ENCODE measurements at places on chromosomes 4 and X.

- DNase-seq = no peak
Observed at GRCh38 chr4:45353161-45353560, 626.8 kb upstream of the GNPDA2 start.

DNA sequence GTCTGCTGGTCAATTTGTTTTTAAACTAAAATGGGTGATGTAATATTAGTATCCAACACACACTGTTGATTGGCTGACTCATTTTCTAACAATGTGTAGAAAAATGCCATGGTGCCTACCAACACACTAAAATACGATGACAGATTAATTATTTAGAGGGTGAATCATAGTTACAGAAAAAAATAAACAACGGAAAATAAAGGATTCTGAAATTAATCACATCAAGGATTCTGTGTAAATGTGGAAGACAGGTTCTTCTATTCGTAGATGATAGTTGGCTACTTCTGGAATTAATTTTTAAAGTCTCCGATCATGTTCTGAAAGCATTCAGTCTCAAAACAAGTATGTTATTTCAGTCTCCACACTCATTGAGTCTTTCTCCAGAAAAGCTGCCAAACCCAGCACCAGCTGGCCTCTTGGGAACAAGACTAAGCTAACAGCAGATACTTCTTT is 8.2 kb upstream of the IQCM start:
- no peak for DNase-seq

DNA sequence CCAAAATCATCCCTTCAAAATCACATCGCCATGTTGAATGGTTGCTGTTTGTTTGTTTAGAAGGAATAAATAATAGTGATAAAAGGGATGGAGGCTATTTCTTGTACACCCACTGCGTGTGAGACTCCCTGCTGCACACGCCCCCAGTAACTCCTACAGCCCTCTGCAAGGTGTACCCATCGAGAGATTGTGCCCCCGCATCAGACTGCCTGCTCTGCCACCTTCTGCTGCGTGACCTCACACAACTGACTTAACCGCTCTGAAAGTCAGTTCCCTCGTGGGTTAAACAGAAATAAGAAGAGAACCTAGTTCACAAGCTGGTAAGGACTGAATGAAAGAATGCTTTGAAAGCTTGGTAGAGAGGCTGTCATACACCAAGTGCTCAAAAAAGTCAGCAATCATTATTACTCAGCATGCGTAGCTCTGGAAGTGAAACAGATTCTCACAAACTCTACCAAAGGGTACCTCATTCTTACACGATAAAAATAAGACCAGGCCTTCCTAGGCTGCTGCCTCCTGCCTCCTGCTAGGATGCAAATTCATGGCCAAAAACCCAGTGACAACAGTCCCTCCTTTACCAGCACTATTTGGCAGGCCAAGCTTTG is 147.1 kb downstream of the CPEB2 start:
- no peak for DNase-seq

- no peak for DNase-seq
Observed at GRCh38 chrX:138691186-138691585, 20.3 kb downstream of the FGF13 start.

DNA sequence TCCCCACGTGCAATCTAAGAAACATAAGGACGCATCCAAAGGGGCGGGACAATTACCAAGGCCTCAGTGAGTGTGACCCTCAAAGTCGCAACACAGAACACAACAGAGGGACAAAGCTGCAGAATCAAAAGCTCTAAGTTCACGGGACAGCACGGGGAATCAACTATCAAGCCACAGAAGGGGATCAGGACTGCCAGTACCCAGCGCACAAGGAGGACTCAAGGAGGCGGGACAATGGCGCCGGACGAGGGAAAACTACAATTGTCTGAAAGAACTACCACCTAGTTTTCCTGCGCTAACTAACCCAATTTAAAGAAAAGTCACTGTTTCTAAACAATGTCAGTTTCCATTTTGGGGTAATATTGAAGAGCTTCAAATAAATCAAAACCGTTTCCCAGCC is 1.3 kb downstream of the FAM53A start:
- DNase-seq = no peak

- no peak for DNase-seq
Observed at GRCh38 chrX:40333344-40333743, 235.6 kb upstream of the BCOR start.

- no peak for DNase-seq
Observed at GRCh38 chr4:92128676-92129075, 175.1 kb upstream of the GRID2 start.

All from GM23338 (cell line).